ENCODE measurements at places on chromosomes 6 and 20.
A peak's percentile ranks its signal among the peaks of the same experiment; 100 is the strongest.

GRCh38 chr6:104639668-104640067, 220.1 kb downstream of the HACE1 start:
- no peak for DNase-seq

- no peak for DNase-seq
Measured at GRCh38 chr20:2889209-2889608, 15.9 kb downstream of the PTPRA start.

DNA sequence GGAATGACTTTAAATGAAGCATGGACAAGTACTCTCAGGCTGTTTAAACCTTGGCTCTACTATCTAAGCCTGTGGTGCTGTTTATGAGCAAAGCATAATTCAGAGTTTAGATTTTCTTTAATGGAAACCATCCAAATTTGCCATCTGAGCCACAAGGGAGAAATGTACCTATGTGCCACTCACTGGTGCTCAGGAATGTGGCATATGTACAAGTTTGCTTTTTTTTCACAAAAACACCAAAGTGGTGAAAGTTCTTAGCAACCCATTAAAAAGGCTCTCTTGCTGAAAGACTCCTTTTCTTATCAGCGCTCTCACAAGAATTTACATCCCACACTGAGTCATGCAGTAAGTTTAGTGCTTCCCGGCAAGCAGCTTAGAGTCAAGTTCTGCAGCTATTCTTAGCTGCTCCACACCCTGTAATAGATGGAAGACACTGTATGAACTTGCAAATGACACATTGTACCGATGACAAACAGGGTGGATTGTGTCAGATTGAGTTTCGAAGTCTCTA, 57.3 kb upstream of the MLIP start:
- DNase-seq: no peak

- no peak for DNase-seq
Measured at GRCh38 chr20:1388253-1388652, 4.6 kb downstream of the FKBP1A start.

- no peak for DNase-seq
Measured at GRCh38 chr6:154886016-154886415, 109.1 kb upstream of the TIAM2 start.

DNA sequence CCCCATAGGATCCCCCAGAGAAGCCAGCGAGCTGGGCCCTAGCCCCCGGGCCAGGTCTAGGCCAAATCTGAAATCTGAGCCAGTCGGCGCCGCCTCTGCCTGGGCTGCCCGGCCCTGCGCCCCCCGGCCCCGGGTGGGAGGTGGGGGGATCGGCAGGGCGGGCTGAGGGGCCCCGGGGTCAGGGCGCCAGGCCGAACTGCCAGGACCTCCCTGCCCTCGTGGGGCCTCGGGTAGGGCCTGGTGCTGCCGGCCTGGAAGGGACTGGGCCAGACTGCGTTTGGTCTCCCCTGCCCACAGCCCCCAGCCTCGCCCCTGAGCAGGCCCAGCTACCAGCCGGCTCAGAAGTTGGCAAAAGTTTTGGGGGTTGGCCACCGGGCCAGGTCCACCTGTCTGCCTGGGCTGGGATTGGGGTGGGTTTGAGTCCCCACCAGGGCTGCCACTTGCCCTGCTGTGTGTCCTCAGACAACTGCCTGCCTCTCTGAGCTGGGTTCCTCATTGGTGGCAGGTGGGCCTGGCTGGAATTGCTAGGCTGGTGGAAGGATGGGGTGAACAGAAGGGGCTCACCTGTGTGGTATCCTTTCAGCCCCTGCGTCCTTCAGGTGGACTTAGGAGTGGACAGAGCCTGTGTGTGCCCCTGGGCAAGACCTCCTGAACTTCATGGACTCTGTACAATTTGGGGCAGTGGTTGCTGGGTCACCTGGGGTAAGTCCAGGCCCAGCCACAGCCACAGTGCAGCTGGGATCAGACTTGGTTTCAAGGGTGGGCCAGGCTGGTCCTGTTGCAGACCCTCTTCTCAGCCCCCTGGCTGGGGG, 801 bp downstream of the SRC start:
- peak; percentile 42 for DNase-seq

GRCh38 chr20:39800111-39800510, 838.0 kb downstream of the DHX35 start:
- DNase-seq: no peak

- no peak for DNase-seq
Measured at GRCh38 chr20:64036346-64037198, 590 bp downstream of the C20orf204 start.

GRCh38 chr6:113920663-113921267, 50.2 kb downstream of the HDAC2 start:
- DNase-seq: no peak

GRCh38 chr20:44361021-44361420, 5.5 kb downstream of the HNF4A start:
- DNase-seq: no peak

- no peak for DNase-seq
Measured at GRCh38 chr6:166769648-166770047, 142.6 kb upstream of the RPS6KA2 start.

- DNase-seq: no peak
Measured at GRCh38 chr6:109738667-109739066, 47.6 kb downstream of the FIG4 start.

DNA sequence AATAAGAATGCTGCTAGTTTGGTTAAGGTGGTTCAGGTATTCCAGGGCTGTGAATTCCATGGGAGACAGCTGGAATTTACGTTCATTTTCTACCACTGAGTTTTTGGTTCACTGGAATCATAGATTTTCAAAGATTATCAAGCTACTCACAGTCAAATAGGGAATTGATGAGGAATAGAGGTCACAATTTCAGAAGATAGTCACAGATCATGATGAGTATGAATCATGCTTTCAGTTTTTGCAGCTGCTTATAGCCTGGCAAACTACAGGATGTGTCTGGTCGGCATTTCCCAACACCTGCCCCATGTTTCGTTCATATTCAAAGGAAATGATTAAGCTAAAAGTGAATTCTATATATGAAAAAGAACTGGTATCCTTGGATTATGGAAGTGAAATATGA, 58.7 kb downstream of the BCKDHB start:
- no peak for DNase-seq

DNA sequence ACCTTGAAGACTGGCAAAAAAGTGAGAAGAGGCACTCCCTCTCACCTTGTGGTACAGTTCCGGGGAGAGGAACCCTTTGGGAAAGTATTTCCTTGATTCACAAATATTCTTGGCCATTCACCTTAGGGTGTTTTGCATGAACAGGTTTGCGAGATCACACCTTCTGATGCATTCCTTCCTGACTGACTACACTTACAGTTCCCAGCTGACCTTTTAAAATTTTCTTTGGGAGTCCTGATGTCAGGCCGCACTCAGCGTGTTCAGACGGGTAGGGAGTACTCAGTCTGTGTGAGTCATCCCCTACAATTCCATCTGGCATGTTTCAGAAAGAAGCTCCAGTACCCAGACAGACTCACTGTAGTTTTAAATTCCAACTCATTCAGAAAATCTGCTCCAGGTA, 1.7 kb downstream of the ADGRF4 start:
- DNase-seq: no peak

DNA sequence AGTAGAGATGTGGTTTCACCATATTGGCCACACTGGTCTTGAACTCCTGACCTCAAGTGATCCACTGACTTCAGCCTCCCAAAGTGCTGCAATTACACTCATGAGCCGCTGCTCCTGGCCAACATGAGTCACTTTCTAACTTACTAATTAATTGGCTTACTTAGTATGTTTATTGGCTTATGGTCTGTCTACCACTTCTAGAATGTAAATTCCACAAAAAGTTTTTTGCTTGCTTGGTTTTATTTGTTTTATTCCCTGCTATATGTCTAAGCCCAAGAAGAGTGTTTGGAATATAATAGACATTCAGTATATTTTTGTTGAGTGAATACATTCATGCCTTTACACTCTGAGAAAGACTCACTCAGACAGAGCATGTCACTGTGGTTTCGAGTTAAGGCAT, 86.0 kb downstream of the SAMD3 start:
- DNase-seq: no peak

GRCh38 chr6:123036648-123037047, 40.6 kb downstream of the CLVS2 start:
- DNase-seq: no peak

DNA sequence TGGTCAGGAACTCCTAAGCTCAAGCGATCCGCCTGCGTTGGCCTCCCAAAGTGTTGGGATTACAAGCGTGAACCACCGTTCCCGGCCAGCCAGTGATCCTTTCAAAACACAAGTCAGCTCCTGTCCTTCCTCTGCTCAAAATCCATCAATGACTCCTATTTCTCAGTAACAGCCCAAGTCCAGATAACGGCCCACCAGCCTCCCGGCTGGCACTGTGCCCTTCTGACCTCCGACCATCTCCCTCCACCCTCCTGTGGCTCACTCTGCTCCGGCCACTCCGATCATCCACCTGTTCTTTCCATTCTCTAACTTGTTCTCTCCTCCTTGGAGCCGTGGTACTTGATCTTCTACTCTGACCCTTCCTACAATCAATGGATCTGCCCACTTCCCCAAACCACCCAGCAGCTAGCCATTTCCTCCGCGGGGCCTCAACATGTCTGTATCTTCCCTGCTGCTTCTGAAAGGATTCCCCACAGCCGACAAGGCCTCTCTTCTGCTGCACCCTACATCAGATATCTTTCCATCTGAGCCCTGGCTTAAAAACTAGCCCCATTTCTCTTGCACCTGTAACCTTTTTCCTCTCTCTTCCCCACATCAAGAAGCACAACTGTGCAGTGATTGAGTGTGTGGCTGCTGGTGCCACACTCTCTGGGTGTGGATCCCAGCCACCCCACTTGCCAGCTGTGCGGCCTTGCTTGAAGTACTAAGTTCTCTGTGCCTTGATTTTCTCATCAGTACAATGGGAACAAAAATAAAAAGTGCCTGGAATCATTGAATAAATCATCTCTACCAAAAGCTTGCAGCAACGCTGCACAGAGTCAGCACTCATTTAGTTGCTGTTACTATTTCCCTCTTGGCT, 6.1 kb upstream of the ZMYND8 start:
- no peak for DNase-seq

DNA sequence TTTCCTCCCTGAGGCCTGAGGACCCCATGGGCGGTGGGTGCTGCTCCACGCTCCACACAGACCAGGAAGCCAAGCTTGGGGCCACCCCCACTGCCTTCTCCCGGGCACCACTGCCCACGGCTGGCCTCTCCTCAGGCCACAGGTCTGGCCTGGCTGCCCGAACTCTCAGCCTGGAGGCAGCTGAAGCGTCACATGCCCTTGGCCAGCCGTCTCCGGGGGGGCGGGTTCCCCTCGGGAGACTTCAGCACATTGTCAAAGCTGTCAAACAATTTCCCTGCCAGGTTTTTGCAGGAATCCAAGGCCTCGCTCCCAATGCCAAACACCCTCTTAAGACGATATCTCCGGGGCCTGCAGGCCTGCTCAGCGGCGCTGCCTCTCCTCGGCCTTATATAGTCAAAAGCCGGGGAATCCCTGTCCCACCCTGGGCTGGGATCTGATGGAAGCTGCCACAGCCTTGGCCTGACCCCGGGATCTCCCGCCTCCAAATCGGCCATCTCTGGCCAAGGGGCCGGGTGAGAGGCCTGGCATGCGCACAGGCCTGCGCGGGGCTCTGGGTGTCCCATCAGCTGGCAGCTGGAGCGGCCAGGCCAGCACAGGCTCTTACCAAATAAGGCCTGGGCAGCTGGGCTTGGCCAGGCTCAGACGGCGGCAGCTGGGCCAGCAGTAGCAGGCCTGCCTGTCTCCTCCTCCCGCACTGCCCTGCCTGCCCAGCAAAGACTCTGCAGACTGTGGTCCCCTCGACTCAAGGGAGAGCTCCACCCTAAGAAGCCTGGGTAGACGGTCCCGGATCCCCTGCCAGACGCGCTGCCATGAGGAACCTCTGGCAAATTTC, 49.7 kb downstream of the RBM38 start:
- DNase-seq: peak; percentile 80

- DNase-seq: peak; percentile 81
Measured at GRCh38 chr6:13873288-13874190, 51.2 kb upstream of the RNF182 start.

- DNase-seq: peak; percentile 93
Measured at GRCh38 chr6:158758451-158758860, 60.7 kb downstream of the EZR start.

DNA sequence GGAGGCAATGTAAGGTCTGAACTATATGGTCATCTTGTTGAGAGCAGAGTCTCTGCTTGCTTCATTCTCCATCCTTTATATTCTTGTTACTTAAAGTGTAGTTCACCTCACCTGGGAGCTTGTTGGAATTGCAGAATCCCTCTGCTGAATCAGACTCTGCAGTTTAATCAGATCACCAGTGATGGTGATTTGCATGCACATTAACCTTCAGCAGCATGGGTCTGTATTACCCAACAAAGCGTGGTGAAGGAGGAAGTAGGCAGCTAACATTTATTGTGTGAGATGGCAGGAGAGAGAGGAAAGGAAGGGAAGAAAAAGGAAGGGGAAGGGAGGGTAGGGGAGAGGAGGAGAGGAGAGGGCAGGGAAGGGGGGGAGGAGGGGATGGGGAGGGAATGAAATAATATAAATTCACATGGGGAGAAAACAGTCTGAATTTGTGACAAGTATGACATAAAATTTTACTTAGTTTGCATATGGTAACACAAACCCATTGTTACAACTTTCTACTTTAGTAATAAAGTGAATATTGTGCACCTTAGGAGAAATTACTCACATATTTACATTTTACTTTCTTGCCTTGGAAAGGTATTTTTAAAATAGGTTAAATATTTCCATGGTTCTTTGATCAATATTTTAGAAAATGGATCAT, 740.7 kb downstream of the DHX35 start:
- no peak for DNase-seq

- no peak for DNase-seq
Measured at GRCh38 chr6:96301023-96301422, 220.6 kb upstream of the UFL1 start.

DNA sequence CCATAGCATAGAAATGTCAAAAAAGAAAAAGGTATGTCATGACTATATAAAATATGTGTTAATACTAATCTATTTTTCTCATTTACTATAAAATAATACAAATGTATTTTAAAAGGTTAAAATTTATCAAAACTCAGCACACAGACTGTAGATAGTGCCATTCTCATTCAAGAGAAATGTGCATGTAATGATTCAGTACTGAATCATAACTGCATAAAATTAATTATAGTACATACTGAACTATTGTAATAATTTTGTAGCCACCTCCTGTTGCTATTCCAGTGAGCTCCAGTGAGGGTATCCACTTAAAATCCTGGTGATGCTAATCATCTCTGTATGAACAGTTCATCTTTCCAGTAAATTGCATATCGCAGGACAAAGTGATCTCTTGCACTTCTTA, 82.8 kb downstream of the HMGCLL1 start:
- no peak for DNase-seq

DNA sequence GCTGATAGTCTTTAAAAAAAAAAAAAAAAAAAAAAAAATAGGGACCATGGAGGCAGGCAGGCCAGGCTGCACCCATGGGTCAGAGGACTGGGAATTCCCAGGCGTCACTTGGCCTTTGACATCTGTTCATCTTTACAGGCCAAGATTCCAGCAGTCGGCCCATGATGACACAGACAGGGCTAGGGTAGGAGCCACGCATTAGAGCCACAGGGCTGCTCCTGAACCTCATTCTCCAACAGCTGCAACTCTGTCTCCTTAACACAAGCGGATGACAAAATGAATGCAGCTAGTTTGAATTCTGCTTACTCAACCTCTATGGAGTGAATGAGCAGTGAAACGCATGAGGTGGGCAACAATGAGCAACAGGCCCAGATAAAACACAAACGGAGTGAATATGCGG, 126.4 kb downstream of the LY86 start:
- DNase-seq: no peak
